RWPE1 (cell line): ENCODE measurements at places on chromosomes 11 and 22.

- DNase-seq: no peak
Measured at GRCh38 chr22:24400726-24401596, 26.4 kb upstream of the ADORA2A start.

GRCh38 chr22:41368543-41369423, 13.0 kb upstream of the TEF start:
- DNase-seq: no peak

DNA sequence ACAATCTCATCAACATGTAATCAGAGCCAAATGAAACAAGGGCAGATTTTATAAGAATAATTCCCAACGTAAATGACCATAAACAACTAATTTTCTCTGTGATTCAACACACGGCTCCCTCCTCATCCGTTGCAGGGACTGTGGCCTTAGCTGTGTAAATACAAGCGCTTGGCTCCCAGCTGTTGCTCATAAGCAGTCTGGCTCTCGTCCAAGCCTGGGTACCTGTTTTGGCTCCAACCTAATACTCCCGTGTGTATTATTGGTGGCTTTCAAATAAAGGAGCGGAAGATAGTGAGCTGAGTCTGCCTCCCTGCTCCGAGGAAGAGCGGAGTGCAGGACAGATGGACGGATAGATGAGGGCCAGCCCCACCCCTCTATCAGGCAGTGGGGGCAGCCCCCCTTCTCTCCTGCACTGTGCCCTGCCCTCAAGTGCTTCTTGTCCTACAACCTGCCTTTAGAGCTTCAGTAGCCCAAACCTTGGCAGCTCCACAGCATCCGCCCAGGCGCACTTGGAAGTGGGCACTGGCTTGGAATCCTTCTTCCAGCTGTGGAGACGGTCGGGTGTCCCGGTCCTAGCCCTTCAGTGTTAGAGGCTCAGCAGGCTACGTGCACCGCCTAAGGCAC, 670.9 kb downstream of the BRD1 start:
- DNase-seq: no peak

- no peak for DNase-seq
Measured at GRCh38 chr11:118442908-118443589, 6.8 kb downstream of the KMT2A start.

GRCh38 chr11:94857337-94857736, 89.2 kb downstream of the AMOTL1 start:
- DNase-seq: no peak

DNA sequence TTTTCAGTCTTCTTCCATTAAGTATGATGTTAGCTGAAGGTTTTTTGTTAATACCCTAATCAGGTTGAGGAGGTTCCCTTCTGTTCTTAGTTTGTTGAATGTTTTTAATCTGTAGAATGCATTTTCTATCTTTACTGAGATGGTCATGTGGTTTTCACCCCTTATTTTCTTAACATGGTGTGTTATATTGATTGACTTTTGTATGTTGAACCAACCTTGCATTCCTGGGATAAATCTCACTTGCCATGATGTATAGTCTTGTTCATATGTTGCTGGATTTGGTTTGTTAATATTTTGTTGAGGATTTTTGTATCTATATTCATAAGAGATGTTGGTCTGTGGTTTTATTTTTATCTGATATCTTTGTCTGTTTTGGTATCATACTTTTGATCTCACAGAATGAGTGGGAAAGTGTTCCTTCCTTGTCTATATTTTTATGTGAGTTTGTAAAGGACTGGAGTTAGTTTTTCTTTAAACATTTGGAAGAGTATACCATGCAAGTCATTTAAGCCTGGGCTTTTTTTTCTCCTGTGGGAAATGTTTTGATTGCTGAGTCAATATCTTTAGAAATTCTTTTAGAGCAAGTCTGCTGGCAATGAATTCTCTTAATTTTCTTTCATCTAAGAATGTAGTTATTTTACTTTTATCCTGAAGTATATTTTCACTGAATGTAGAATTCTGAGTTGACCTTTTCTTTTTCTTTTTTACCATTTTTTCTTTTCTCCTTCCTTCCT, 5.5 kb upstream of the P4HA3 start:
- no peak for DNase-seq

GRCh38 chr11:5277807-5278382, 8.2 kb upstream of the HBE1 start:
- no peak for DNase-seq

- no peak for DNase-seq
Measured at GRCh38 chr11:58898106-58898505, 41.2 kb upstream of the GLYATL1 start.

GRCh38 chr11:123286761-123287160, 91.7 kb upstream of the CLMP start:
- DNase-seq: no peak

DNA sequence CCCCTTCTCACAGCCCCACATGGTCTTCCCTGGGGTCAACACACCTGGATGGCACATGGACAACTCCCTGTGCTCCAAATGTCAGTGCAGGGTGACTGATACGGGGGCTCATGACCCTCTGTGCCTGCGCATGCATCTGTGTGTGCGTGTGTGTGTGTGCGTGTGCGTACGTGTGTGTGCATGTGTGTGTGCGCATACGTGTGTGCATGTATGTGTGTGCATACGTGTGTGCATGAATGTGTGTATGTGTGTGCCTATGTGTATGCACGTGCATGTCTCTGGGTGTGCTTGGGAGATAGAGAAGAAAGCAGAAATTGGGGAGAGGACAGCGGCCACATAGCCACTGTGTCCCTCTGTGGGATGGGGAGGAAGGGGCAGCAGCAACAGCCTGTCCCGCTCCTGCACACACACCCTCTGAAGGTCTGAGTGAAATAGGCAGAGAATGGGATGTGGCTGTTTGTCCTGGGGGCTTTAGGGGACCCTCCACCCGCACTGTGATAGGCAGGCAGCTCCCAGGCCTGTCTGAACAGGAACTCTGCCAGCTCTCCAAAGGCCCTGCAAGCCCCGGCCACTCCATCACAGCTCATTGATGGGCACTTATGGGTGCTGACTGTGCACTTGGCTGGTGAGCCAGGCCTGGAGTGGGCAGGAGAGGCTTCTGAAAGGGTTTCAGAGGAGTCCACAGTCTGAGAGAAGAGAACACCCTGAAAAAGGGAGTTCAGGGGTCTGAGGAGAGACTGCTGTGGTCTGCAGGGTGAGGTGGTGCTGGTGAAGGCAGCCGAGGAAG, 28.7 kb upstream of the PICK1 start:
- DNase-seq: no peak

DNA sequence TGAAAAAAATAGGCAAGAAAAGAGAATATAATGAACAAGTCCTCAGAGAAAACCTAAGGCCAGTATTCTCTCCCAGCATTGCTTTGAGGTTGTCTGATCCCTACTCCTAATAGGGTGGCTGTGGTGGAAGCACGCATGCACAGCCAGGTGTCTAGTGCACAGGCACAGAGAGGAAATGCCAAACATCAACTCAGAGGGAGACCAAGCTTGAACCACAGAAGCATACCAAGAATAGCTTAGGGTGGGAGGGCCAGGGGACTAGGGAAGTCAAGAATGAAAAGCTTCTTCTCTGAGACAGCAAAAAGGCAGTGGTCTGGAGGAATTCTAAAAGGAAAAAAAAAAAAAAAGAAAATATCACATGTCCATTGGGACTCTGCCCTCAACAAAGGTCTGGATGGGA, 244.1 kb upstream of the API5 start:
- DNase-seq: no peak

GRCh38 chr11:59415111-59415510, 11.1 kb downstream of the OR5A2 start:
- DNase-seq: no peak
